ENCODE measurements at places on chromosomes 7 and 10.
A peak's percentile ranks its signal among the peaks of the same experiment; 100 is the strongest.

- DNase-seq = no peak
These were observed 41.3 kb downstream of the TBXAS1 start for GRCh38 chr7:139870380-139870779.

DNA sequence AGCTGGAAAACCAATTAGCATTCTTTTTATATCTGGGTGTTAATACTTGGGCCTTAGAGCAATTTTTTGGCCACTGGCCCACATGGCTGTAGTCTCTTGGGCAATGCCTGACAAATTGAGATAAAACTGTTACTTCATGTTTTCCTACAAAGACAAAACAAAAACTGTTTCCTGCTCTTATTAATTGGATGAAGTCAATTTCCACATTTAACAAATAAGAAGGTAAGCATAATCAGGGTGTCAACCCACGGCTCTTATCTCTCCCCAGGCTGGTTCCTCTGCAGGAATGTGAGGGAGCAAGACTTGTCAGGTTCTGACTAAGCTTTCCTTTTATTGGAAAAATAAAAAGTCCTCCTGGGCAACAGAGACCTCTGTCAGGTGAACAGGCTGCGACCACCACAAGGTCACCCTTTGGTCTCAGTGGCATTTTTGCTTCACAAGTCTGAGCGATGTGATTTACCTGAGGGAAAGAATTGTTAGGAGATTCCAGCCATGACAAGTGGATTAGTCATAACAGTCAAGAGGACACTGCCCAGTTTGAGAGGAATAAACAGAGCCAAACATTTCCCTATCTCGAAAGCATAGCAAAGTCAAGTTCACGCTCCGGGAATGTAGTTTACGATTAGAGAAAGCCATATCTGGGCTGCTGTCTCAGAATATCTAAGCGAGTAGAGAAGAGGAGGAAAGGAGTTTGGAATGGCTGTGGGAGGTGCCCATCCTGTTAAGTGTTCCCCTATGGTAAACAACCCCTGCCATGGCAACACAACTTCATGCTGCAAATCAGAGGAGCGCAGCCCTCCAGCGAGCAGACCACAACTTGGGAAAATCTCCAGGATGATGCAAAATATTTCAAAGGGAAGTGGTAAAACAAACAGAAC lies 144.4 kb downstream of the TES start:
- peak; percentile 55 for DNase-seq

GRCh38 chr7:127738859-127739258 lies 86.9 kb downstream of the SND1 start:
- no peak for DNase-seq

DNA sequence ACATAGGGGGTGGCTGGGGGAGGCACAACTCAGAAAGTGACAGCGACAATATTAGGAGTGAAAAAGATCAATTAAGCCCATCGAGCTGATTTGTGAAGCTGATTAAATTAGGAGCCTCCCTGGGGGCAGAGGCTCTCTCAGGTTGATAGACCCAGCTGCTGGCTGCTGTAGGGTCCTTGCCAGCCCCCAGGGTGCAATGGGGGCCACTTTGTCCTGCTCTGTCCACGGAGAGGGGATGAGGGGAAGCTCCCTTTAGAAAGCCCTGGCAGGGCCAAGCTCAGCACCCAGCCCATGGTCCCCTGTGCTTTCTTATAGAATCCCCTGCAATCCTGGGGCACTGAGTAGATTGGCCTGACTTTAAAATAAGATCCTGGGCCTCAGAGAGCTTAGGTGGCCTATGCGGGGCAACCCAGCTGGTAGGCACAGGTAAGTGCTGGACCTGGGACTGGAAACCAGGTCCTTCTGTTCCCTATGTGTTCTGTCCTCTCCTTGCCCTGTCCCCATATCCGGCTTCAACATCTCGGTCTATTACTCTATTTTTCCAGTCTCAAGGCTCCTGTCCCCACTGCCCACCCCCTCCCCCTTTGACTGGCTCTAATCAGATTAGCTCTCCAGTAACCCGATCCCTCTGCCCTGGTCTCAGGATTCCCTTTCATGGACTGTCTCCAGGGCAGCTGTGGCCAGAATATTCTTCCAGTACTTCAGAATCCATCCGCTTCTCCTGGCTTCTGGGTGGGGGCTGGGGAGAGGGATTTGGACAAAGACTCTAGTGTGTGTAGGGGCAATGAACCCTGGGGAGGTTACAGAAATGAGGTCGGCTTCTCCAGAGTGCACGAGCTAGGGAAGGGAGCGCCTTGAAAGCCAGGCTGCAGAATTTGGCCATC lies 259.6 kb downstream of the RPS24 start:
- DNase-seq = no peak

GRCh38 chr10:128091636-128092210 lies 34.5 kb downstream of the MKI67 start:
- no peak for DNase-seq

DNA sequence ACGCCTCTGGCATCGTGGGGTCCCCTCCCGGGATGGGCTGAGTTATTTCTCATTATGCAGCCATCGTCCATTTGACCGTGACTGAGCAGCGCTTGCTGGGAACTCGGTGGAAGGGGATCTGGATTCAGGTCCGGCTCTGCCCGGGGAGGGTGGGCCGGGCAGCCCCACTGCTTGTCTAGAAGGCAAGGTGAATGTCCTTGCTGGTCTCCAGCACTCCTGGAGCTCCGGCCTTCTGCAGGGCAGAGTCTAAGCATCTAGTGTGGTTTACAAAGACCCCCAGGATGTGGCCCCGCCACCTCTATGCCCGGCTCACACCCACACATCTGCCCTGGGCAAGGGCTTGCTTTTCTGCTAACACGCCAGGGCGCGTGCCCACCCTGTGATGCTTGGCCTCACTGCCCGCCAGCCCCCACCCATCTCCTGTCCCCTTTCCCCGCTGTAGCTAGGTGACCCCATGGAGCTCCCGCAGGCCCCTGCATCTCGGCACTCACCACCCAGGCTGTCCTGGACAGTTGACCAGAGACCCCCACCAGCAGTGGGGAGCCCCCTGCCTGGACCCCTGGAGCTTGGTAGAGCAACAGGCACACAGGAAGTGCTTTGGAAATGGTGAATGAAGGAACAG lies 151.0 kb upstream of the CHST15 start:
- no peak for DNase-seq

GRCh38 chr10:88106366-88106765 lies 242.9 kb downstream of the PTEN start:
- DNase-seq = no peak

GRCh38 chr10:62001898-62002297 lies 100.4 kb downstream of the ARID5B start:
- DNase-seq = no peak

GRCh38 chr10:8113616-8114015 lies 59.1 kb downstream of the GATA3 start:
- no peak for DNase-seq

DNA sequence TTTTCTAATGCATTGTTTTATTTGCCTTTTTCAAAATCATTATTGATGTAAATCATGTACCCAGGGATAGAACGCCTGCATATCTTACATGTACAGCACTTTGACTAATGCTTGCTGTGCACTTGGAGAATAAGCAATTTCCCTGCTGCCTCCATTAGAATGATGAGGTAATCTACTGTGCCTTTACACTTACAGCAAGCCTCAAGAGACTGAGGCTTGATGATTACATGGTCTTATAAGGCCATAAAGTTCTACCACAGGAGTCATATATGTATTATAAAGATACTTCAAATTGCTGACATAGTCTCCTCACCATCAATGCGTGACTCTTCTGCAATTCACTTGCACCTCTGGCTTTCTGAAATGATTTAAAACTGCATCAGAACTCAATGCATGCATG lies 328.6 kb upstream of the HGF start:
- no peak for DNase-seq

GRCh38 chr10:49600046-49600445 lies 10.1 kb upstream of the SLC18A3 start:
- no peak for DNase-seq

DNA sequence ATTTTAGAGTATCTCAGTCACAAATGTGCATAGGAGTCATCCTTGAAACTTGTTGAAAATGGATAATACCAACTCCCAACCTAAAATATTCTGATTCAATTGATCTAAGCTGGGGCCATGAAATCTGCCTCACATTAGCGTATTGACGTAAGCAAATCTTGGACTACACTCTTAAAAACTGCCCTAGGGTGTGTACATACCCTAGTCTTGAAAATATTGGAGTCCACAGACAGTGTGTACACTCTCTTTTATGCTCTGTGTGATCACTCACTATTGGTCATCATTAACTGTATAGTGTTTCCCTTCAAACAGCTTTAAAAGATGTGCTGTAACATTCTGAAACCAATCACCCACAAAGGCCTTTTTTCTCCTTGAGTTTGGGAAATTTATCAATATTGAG lies 102.9 kb upstream of the FERD3L start:
- no peak for DNase-seq

- no peak for DNase-seq
These were observed 7.8 kb downstream of the C1GALT1 start for GRCh38 chr7:7190142-7190541.

- DNase-seq = no peak
These were observed 110.4 kb downstream of the RNF216 start for GRCh38 chr7:5671046-5671445.

DNA sequence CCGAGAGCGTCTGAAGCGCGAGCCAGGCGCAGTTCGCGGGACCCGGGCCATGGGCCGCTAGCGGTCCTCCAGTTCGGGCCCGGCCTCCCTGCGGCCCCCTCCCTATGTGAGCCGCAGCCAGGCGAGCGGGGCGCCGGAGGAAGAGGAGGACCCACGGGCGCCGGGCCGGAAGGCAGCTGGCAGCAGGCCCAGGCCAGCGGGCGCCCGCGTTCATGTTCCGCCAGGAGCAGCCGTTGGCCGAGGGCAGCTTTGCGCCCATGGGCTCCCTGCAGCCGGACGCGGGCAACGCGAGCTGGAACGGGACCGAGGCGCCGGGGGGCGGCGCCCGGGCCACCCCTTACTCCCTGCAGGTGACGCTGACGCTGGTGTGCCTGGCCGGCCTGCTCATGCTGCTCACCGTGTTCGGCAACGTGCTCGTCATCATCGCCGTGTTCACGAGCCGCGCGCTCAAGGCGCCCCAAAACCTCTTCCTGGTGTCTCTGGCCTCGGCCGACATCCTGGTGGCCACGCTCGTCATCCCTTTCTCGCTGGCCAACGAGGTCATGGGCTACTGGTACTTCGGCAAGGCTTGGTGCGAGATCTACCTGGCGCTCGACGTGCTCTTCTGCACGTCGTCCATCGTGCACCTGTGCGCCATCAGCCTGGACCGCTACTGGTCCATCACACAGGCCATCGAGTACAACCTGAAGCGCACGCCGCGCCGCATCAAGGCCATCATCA lies 1.1 kb downstream of the ADRA2A start:
- DNase-seq = no peak

DNA sequence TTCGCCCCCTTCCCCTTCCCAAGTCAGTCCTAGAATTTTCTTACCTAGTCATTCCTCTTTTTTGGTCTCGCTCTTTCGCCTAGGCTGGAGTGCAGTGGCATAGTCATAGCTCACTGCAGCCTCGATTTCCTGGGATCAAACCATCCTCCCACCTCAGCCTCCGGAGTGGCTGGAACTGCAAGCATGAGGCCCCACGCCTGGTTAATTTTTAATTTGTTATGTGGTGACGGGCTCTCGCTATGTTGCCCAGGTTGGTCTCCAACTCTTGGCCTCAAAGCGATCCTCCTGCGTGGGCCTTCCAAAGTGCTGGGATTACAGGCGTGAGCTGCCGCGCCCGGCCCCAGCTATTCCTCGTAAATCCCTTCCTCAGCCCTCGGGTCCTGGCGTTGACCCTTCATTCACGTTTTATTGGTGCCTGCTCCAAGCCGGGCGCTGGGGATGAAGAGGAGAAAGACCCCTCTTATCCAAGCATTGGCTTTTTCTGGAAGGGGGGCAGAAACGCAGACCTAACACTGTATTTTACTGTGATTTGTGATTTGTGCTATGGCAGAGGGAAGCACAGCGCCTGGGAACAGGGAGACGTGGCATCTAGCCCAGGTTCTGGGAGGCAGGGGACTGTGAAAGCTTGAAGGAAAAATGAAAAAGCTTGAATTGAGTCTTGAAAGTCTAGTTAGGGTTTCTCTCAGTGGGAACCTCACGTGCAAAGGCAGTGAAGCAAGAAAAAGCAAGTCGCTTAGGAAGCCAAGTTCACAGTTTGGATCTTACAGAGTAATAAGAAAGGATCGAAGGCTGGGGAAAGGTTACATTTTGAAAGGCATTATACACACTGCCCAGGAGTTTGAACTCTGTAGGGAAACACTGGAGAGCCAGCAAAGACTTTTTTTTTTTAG lies 516 bp downstream of the ZNHIT1 start:
- no peak for DNase-seq

DNA sequence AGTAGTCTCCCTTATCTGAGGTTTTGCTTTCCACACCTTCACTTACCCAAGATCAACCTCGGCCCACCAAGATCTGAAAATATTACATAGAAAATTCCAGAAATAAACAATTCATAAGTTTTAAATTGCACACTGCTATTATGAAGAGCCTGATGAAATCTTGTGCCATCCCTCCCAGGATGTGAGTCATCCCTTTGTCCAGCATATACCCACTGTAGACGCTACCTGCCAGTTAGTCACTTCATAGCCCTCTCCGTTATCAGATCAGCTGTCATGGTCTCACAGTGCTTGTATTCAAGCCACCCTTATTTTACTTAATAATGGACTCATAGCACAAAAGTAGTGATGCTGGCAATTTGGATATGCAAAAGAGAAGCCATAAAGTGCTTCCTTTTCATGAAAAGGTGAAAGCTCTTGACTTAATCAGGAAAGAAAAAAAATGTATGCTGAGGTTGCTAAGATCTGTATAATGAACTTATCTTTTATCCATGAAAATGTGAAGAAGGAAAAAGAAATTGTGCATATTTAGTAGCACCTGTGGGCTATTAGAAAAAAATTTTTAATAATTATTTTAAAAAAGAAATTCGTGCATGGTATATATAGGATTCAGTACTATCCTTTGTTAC lies 9.8 kb upstream of the MRPS16 start:
- peak; percentile 49 for DNase-seq

GRCh38 chr10:90579602-90580242 lies 278.1 kb downstream of the HTR7 start:
- peak; percentile 41 for DNase-seq

- no peak for DNase-seq
These were observed 205.8 kb upstream of the SHH start for GRCh38 chr7:156017916-156018700.

DNA sequence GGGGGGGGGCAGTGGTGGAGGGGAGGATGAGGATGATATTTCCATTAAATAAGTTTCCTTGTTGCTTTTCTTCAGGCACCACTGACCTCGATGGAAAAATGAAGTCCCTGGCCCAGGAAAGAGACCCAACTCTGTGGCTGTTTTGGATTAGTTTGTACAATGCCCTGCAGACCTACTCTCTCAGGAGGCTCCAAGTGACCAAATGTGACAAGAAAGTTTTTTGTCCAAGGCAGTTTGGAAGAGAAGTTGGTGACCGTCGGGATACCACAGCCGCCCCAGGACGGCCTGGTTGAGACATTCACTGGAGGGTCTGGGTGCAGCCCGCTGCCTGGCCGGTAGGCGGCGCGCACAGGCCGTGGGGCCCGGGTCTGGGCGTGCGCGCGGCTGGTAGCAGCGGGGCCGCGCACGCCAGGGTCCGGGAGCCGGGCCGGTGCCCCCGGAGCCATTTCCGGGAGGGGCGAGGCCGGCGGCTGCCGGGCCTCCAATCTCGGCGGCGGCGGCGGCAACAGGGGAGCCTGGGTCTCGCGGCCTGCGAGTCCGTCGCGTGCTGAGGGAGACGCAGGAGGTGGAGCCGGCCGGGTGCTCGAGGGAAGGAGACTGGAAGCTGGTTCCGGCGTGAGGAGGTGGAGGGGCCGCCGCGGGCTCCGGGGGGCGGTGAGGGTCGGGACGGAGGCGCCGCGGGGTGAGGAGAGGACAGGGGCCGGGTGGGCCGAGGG lies at the start of gene SGPL1:
TSS of gene SGPL1 (plus strand) at position 445 of the 716 bp plus-strand sequence. CDS start 906 bp downstream, outside the sequence.
- DNase-seq = peak; percentile 84
